ENCODE measurements at places on chromosomes 5 and 9. TPM values are rescaled to one million over a fixed set of nuclear protein-coding genes. Genes with fewer than 3 reads are reported as not detected.

GRCh38 chr5:16565118-16565517, 51.7 kb downstream of the RETREG1 start:
- no peak for DNase-seq

- DNase-seq, result no peak
Observed at GRCh38 chr5:131475541-131475941, 159.5 kb downstream of the RAPGEF6 start.

- DNase-seq, result no peak
Observed at GRCh38 chr9:135376511-135377265, 102.9 kb upstream of the PPP1R26 start.

- peak; percentile 82 for DNase-seq
Observed at GRCh38 chr5:78518365-78519197, 130.0 kb downstream of the LHFPL2 start.

DNA sequence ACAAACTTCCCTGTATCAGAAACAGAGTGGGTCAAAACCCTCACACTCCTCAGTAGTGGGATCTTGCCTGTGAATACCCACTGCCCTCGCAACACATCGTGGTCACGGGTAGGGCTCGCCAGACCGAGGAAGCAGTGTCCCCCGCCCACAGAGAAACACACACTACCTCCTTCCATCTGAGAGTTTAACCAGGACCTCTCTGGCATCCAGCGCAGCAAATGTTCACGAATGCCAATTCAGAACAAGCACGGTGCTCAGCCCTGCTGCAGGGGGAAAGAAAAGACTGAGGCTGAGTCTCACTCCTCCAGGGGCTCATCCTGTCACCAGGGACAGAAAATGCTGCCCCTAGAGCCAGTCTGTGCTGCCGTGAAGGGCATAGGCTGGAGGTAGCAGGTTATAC, 42.5 kb upstream of the SYNPO start:
- peak; percentile 41 for DNase-seq

GRCh38 chr5:175663186-175664184, 5.6 kb downstream of the HRH2 start:
- DNase-seq, result no peak

DNA sequence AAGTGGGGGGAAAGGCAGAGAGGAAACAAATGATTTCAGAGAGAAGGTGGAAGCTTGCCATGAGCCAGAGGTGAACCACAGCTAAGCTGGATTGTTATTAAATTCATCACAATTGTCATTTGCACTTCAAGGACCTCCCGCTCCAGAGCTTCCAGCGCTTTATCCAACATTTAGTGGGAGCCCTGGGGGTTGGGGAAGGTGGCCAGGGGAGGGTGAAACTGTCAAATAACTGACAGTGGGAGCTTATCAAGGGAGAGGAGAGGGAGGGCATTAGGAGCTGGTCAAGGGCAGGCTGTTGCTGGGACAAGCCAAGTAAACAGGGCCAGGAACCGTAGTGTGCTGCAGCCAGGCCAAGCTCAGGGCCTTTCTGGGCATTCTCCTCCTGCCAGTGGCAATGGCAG, 71.5 kb downstream of the SIL1 start:
- no peak for DNase-seq

- DNase-seq, result no peak
Observed at GRCh38 chr5:178981381-178981780, 13.7 kb downstream of the GRM6 start.

DNA sequence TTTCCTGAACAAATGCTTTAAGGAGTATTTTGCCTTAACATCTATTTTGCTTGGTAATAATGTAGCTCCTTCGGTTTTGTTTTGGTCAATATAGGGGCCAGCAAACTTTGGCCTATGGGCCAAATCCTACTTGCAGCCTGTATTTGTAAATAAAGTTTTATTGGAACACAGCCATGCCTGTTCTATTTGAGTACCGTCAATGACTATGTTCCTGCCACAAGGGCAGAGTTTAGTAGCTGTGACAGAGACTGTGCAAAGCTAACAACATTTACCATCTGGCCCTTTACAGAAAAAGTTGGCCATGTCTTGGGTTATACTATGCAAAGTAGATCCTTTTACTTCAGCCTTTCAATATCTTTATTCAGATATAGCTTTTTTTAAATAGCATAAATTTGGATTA, 113.4 kb downstream of the NR3C1 start:
- no peak for DNase-seq

- no peak for DNase-seq
Observed at GRCh38 chr5:6804766-6805501, 91.7 kb downstream of the TENT4A start.

DNA sequence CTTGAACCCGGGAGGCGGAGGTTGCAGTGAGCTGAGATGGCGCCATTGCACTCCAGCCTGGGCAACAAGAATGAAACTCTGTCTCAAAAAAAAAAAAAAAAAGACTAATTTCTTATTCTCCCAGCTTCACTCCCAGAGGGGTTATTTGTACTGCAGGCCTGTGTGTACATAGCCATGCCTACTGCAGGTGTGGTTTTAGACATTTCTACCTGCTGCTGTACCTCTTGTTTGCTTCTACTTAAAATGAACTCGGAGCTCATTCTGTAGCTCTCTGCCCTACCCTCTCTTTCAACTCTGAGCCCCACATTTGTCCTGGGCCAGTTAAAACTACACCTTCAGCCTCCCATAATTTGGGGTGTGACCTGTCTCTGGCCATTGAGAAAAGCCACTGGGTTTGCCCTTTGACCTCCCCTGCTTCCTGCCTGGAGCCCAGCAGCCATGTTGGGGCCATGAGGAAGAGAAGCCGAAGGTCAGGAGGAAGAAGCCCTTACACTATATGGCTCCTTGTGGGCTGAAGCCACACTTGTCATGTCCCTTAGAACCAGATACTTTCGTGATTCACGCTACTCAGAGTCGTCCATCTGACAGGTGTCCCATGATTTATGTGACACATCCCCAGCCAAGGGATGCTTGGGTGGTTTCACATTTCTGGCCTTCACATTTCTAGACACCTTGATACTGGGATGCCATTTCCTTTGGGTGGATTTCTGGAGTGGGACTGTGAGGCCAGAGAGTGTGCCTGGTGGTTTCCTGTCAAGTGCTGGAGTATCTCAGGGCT, 9.4 kb upstream of the CARD19 start:
- peak; percentile 20 for DNase-seq

The PITX1 gene
- not detected for total RNA-seq

The ADAMTS16 gene
- 0.10 TPM for total RNA-seq

The PPP1R26 gene
- 11.4 TPM for total RNA-seq

The LIFR gene
- total RNA-seq, result 67.6 TPM

The TPPP gene
- total RNA-seq, result 5.6 TPM

The DRD1 gene
- 0.62 TPM for total RNA-seq

The BTNL3 gene
- total RNA-seq, result not detected
